Fibroblast of the conjunctiva (primary cell): ENCODE measurements at places on chromosomes 16 and 17.

- DNase-seq, result no peak
Measured at GRCh38 chr16:10156099-10156498, 26.1 kb downstream of the GRIN2A start.

DNA sequence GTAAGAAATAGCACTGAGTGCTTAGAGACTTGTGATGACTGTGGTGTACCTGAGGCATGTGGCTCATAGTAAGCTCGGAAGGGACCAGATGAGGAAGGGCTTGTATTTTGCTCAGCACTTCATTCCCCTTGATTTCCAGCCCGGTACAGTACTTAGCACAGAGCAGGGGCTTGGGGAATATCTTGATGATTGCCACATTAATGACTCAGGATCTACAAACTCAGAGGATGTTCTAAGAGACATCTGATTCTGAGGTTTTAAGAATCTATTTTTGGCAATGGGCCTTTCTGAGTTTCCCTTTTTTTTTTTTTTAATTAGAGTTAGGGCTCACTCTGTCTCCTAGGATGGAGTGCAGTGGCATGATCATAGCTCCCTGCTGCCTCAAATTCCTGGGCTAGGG lies 9.1 kb downstream of the ASPHD1 start:
- no peak for DNase-seq

GRCh38 chr17:42766124-42766523 lies 5.1 kb downstream of the RAMP2 start:
- DNase-seq, result no peak

- no peak for DNase-seq
Measured at GRCh38 chr16:35626041-35626440, 2166.6 kb downstream of the TP53TG3F start.

DNA sequence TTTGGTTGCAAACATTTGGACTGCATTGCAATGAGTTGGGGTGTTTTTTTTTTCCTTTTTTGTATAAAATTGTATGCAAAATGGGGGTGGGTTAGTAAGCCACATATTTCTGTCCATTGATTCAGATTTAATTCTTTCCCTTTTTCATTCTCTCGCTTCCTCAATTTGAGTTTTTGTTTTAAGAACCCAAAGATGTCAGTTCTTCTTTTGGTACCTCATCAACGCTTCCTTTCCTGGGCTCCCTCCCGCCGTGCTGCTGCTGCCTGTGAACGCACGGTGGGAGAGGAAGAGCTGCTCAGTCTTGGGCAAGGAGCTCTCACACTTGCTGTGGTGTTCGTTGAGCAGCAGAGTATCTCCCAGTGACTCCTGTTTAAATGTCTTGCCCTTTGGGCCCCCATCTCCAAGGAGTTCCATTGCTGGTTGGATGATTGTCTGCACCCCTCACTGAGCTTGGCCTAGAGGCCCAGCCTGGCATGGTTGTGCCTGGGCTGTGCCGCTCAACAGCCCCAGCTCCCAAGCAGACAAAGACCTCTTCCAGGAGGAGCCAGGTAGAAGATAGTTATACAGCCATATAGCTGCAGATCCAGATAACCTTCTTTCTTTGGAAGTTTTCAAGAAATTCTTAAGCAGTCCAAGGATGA lies 13.6 kb downstream of the UBFD1 start:
- DNase-seq, result no peak

GRCh38 chr16:30996985-30997724 lies 12.1 kb downstream of the HSD3B7 start:
- peak; percentile 58 for DNase-seq

DNA sequence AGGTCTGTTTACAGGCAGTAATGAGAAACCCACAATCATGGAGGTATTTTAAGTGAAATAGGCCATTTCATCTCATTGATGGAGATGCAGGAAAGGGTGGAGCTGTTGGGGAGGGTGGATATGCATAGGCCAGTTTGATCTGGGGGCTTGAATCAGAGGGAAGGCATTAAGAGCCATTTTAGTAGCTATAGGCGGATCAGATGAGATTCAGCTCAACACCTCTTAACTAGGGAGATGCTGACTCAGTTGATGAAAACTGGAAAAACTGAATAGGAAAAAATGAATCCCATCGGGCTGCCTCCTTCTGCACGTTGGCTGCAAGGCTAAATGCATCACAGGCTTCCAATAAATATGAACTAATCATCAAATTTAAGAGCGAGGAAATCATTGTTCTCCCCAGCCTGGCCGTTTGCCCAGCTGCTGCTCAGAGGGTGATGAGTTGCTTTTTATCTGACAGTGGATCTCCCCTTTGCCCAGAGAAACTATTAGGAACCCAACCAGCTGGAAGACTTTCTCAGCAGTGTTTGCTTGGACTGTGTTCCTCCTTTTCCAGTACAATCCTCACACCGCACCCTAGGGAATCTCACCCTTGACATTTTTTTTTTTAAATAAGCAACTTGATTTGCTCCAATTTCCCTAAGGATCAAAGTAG lies 149.6 kb downstream of the SOX9 start:
- DNase-seq, result peak; percentile 27

DNA sequence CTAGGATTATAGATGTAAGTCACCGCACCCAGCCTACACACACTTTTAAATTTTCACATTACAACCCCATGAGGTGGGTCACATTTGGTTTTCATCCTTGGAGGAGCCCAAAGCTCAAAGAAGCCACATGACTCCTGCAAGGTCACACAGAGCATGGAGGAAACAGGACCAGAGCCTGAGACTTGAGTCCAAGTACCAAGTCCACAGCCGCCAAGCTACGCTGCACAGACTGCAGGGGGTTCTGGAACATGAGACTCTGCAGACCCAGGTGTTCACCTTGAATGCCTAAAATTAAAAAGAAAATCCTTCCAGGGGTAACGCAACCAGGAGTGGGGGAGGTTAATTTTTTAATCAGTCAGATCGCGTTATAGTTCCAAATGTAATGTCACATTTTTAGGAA lies 150.2 kb downstream of the ZFHX3 start:
- no peak for DNase-seq

DNA sequence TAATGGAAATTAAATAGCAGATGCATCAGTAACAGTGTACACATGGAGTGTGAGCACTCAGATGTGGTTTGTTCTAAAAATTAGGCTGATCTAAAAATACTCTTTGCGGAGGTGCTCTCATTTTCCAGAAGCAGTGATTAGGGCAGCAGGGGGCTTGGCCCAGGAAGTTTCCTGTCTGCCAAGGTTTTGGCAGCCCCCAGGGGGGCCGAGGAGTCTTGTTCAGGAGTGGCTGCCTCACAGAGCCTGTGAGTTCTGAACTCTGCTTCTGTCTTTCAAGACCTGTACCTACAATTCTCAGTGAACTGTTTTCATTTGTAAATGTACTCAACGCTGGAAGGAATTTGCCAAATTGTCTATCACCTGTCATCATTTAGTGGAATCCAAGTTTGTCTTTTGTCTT lies 388.4 kb upstream of the CDH11 start:
- DNase-seq, result no peak

- no peak for DNase-seq
Measured at GRCh38 chr17:73052923-73053322, 39.6 kb downstream of the SLC39A11 start.

GRCh38 chr16:30064729-30065101 lies 845 bp upstream of the ALDOA start:
- DNase-seq, result no peak

- peak; percentile 89 for DNase-seq
Measured at GRCh38 chr16:71961066-71962039, 38.8 kb downstream of the PKD1L3 start.

GRCh38 chr16:81896902-81897301 lies 114.4 kb downstream of the SDR42E1 start:
- no peak for DNase-seq

DNA sequence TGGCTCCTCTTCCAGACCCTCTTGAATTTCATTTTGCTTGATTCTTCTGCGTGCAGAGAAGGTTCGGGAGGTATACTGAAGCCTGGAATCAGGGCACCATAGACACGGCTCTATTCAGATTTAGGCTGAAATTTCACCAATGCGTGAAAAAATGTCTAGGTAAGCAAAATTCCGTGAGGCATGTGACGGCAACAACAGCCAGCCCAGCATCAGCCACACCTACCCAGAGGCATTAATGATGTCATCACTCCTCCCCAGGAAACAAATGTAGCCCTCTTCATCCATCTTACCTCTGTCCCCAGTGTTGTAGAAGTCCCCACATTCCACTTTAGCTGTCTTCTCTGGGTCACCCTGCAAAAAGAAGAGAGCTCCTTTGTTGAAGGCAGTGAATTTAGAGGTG lies 50.8 kb upstream of the ACSM2B start:
- DNase-seq, result no peak

GRCh38 chr17:68239632-68240366 lies 8.0 kb upstream of the AMZ2 start:
- no peak for DNase-seq

- no peak for DNase-seq
Measured at GRCh38 chr17:57206928-57207327, 49.4 kb upstream of the MSI2 start.

DNA sequence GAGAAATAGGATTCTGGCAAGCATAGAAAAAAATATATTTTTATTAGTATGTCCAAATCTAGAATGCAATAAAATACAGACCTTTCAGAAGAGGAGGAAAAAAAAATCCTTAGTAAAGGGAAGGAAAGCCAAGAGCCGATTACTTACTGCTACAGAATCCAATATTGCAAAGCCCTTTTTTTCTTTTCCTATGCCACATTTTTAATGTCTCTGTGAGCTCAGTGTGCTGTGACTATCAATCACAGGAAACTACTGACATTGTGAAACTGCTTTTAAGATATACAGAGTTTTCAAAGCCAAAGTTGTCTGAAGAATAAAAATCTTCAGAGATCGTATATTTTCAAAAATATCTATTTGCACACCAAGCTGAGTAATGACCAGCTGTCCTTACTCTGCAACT lies 120.4 kb downstream of the CHD9NB start:
- DNase-seq, result no peak

DNA sequence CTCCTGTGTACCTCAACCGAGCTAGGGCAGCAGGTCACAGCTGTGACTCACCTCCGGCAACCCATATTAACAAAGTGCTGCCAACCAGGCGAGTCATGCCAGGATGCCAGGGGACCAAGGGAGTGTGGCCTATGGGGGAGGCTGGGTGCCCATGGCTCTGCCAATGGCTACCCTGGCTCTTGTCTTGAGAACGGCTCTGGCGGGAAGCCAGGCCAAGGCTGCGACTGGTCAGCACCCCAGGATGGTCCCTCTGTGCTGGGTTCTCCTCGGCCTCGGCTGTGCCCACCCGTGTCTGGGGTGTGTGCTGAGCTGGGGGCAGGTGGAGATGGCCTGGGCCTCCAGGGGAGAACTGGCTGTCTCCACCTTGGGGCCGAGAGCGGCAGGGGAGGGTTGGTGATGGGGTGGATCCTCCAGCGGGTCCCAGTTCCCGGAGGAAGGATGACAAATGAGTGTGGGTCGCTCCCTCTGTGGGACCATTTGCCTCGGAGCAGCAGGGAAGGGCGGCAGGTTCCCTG lies 75.8 kb downstream of the MRC2 start:
- DNase-seq, result no peak

DNA sequence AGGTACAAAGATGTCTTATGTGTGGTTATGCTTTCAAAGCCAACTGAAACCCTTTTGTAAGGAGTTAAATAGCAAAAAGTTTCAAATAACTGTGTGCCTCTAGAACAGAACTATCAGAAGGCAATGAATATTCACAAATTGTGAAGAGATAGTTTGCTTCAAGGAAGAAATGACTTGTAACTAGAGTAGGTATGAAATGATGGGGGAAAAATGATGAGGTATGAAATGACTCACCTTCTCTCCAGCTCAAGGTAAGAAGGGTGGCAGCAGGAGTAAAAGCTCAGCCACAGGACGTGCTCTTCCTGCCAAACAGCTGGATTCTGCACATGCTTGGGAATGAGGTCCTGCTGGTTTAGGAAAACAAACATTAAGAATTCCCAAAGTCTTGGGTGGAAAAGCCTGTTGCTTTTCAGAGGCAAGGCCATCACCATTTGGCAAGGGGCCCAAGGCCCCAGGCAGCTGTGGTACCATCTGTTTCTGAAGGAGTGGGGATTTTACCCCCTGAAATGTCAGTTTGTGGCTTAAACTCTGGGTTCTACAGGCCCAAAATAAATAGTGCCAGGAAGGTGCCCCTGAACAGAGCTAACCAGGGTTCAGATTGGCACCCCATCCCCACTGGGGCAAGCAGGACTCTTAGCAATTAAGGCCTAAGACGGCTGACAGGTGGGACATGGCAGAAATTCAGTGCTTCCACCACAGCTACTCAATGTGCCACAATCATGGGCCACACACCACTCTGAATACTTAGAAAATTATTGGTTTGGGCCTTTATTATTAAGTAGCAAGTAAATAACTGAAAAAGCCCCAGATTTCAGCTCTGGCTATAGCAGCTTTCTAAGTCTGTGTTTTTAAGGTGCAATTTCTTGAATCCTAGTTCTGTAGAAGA lies 13.3 kb downstream of the HERPUD1 start:
- no peak for DNase-seq

GRCh38 chr17:63928172-63928666 lies 3.9 kb downstream of the CD79B start:
- DNase-seq, result no peak

- DNase-seq, result no peak
Measured at GRCh38 chr16:30087181-30087898, 4.4 kb downstream of the TBX6 start.

- DNase-seq, result no peak
Measured at GRCh38 chr16:68396481-68396880, 51.8 kb downstream of the SMPD3 start.

- DNase-seq, result no peak
Measured at GRCh38 chr17:72385475-72385874, 264.7 kb downstream of the SOX9 start.

- DNase-seq, result no peak
Measured at GRCh38 chr16:83472776-83473501, 334.8 kb upstream of the HSBP1 start.

- no peak for DNase-seq
Measured at GRCh38 chr17:31467502-31468256, 76.2 kb downstream of the RAB11FIP4 start.

DNA sequence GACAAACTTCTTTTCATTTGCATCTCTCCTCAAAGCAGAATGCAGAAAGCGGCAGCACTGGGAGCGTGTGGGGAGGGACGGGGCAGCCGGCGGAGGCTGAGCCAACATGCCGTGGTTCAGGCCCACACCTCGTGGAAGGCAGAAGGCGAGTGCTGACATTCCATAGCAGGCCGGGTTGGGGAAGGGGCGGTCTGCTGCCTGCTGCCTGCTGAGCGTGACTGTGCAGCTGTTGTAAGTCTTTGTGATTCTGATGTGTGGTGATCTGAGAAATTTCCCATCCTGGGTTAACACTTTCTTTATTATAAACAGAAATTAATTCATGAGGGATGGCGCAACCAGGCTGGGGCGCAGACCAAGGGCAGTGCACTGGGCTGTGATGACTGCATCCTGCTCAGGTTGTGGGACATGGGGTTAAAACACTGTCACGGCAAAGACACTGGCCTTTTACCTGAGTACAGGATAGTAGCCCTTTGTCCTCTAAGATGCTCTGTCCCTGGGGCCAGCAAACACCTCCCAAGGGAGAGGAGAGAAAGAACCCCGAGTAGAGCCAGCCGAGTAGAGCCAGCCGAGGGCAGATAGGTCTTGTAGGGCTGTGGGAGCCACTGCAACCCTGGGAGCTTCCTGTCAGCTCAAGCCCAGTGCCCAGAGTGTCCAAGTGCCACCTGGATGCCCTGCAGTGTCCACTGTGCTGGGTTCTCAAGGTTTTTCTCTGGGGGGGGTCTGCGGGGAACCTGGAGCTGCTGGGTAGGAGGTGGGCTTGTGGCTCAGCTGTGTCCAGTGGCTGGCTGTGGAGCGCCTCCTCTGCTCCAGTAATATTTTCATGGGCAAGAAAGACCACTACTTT lies 8.8 kb upstream of the DNASE1 start:
- no peak for DNase-seq
